ENCODE measurements at places on chromosomes 7 and 10.

DNA sequence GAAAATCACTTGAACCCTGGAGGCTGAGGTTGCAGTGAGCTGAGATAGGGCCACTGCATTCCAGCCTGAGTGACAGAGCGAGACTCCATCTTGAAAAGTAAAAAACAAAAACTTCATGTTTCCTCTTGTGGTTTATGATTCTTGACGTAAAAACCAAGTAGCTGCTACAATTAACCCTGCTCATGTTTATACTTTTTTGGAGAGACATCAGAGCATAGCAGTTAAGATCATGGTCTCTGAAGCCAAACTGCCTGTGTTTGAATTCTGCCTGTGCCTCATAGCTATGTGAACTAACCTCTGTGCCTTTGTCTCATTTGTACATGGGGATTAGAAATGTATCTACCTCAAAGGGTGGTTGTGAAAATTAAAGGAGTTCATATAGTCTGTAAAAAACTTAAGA, 27.2 kb downstream of the SUV39H2 start:
- DNase-seq = no peak

GRCh38 chr7:7323352-7323751, 141.0 kb downstream of the C1GALT1 start:
- no peak for DNase-seq

DNA sequence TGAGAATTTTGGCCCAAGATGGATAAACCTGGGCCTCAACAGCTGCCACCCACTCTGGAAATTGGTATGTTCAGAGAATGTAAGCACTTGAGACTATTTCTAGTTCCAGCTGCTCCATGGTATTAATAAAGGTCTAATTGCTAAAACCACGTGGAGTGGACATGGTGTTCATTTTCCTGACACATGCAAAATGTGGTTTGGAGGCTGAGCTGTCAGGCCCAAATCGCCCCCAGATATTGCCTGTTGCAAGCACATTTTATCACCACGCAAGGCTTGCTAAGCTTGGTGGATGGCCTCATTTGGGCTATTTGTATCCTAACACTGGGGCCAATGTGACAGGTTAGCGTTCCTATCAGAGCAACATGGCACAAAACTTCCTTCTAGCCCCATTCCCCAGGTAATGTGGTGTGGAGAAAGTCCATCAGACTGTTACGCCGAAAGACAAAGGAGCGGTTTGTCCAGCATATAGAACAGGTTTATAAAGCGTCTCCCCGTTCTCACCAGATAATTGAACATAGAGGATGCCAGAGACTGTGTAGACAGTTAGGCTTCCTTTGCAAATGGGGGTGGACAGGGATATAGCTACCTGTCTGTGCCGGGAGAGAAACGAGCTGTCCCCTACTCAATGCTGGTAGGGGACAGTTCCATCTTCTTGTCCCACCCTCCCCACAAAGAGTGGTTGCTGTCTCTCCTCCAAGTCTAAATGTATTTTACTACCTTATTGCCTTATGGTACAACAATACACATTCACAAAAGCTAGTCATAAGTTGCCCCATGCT, 78.0 kb upstream of the ANKRD1 start:
- no peak for DNase-seq

GRCh38 chr10:89502549-89502948, 32.8 kb downstream of the SLC16A12 start:
- DNase-seq = no peak

- no peak for DNase-seq
Measured at GRCh38 chr10:75532253-75532924, 101.0 kb downstream of the LRMDA start.

DNA sequence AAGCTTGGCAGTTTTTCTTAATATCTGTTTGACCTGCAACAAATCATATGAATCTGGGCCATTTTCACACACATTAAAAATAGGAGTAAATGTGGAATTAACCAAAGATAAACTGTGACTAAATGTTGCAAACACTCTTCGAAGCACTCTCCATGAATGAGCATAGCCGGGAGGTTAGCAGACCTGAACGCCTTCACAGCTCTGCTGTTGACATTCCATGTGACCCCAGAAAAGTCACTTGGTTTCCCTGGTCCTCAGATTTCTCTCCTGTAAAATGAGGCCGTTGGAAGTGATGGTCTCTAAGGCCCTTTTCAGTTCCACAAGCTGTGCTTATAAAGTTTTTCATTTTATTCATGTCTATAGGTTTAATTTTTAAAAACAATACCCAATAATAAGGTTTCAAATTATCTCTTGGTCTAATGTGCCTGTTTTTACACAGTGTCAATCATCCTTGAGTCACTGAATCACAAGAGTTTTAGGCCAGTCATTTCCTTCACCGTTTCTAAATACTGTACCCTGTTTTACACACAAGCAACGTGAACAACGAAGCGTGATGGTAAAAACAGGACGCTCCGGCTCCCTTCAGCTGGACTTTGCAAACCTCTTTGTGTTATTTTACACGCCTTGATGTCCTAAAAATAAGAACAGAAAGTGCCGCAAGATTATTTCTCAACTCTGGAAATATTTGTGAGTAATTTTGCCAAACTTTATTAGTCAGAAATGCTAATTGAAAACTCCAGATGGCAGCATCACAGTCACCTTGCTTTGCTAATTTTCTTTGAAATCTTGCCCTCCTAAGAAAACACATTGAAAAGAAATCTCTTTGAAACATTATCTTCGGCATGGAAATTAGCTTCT, 38.6 kb upstream of the MET start:
- DNase-seq = no peak

- no peak for DNase-seq
Measured at GRCh38 chr10:109894516-109894915, 28.8 kb downstream of the XPNPEP1 start.

GRCh38 chr7:127245607-127246006, 7.1 kb downstream of the GRM8 start:
- DNase-seq = no peak

- no peak for DNase-seq
Measured at GRCh38 chr7:37775921-37776320, 72.5 kb upstream of the NME8 start.

GRCh38 chr7:147765301-147765700, 825.3 kb upstream of the C7orf33 start:
- DNase-seq = no peak

DNA sequence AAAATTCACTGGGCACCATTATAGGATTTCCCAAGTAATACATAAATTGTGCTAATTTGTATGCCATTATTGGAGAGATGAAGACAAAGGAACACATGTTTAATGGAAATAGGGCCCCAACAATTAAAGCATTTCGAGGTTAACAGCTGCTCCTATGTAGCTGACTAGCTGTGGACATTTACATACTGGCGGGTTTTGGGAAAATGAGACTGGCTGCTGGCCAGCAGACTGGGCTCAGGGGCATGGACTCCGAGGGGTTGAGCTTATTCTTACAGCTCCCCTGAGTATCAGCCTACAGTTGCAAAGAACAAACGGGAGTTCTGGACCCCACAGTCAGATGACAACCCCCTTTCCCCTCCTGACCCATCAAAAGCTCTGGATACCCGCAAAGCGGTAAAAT, 91.9 kb upstream of the MYO3A start:
- no peak for DNase-seq

DNA sequence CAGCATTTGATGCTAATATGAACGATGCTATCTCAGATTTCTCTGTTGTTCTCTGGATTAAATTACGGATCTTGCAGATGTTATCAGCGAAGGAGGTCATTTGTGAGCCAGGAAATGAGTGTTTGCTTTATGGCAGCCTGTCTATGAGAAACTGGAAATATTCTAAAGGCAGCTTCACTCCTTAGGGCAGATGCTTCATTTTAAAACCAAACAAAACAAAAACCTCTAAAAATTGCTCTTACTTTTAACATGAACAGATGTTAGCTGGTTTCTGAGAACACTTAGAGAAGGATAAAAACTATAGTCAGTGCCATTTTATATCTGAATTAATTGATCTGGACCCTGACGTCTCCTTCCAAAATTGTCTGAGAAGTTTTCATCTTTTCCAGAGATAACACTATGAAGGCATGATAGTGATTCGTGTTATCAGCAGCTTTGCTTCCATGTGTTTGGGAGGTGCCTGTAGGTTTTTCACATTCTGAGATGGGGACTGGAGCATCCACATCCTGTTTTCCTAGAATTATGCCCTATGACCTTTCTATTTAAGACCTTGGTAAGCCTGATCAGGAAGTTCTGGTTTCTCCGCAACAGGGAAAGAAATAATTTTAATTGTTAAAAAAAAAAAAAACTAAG, 53.1 kb downstream of the CPED1 start:
- no peak for DNase-seq

- no peak for DNase-seq
Measured at GRCh38 chr7:127123220-127123619, 129.5 kb downstream of the GRM8 start.

DNA sequence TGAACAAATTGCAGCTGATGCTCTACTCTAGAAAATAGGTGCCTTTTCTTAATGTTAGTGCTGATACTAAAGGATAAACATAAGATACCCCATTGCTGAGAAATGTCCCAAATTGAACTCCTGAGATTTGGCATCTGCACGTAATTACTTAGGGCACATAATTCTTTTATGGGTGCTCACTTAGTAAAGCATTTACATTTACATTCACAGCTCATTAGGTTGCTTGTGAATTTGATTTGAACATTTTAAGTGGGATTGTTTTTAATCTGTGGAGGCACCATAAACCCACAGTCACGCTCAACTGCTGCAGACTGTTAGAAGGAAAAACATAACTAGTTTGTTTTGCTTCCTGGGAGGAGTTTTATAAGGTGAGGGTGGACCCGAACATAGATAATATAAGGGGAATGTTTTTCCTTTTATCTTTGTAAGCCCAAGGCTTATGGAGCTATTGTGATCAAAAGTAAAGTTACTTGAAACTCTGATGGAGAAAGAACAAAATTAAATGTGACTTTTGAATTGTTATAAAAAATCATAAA, 560.8 kb downstream of the REEP3 start:
- no peak for DNase-seq

- peak; percentile 7 for DNase-seq
Measured at GRCh38 chr10:110681023-110681681, 37.0 kb downstream of the RBM20 start.

GRCh38 chr10:129602938-129603535, 136.0 kb downstream of the MGMT start:
- DNase-seq = no peak

GRCh38 chr10:103757531-103758293, 97.7 kb downstream of the SH3PXD2A start:
- peak; percentile 43 for DNase-seq

DNA sequence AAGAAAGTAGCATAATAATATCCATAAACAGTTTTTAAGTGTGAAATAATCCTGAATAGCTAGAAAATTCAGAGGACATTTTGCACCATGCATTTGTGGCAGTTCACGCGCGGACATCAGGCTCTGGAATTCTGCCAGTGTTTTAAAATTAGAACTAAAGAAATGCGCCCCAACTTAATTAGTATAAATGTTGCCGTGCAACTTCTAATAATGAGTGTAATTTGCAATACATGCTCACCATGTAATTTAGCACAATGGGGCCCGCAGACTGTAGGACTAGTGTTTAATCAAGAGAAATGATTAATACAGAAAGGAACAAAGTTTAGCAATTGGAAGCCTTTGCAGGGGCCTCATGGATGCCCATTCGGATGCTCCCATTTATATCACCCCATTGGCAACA, 96.6 kb downstream of the PTPRE start:
- no peak for DNase-seq

DNA sequence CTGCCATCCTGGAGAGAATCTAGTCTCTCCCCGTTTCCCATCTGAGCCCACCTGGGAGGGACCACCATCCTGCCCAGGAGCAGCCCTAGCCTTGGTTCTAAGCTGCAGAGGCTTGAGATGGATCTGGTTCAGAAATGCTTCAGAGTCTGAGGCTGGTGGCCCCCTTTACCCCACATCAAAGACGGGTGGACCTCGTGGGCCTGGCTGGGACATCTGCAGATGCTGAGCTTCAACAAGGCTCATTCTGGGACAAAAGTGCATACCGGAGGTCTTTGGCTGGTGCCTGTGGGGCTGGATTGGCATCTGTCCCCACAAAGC, 4.9 kb upstream of the IRF5 start:
- DNase-seq = no peak

DNA sequence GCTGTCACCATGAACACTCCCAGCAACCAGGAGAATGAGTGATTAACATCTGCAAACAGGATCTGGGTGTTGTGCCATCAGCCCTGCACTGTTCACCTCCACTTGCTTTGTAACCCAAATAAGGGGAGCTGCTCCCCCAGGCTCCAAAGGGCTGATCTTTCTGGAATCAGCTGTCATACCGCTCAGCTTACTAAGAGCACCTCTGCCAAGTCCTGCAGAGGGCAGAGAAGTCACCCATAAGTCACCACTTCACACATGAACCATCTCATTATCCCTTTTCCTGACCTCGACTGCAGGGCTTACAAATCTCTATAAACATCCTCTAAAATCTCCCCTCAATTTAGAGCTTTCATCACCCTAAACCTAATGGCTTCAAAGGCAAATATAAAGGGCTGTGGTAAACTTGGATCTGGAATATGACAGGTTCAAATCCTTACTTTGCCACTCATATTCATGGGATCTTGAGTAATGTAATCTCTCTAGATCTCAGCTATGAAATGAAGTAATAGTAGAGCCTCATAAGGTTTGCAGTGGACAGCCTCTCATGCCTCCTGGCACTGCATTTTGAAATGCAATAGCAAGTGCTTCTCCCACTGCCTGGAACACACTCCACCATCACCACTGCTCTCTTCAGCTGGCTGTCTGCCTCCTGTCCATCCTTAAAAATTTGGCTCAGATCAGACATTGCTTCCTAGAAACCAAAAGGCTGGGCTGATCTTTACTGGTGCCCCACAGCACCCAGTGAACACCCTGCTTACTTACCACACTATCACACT, 38.8 kb downstream of the ERLIN1 start:
- DNase-seq = no peak

DNA sequence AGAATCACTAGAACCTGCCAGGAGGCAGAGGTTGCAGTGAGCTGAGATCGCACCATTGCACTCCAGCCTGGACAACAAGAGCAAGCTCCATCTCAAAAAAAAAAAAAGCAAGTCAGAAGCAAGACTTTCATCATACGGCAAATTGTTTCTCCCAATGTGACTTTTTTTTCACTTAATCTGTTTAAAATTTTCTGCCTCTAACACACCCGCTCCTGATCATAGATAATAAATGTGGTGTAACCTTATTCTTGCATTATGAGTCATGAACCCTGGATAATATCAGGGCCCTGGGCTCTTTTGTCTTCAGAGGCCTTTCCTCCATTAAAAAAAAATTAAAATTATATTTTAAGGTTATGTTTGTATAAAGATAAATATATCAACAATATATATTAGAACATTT, 111.4 kb upstream of the JCAD start:
- DNase-seq = no peak

DNA sequence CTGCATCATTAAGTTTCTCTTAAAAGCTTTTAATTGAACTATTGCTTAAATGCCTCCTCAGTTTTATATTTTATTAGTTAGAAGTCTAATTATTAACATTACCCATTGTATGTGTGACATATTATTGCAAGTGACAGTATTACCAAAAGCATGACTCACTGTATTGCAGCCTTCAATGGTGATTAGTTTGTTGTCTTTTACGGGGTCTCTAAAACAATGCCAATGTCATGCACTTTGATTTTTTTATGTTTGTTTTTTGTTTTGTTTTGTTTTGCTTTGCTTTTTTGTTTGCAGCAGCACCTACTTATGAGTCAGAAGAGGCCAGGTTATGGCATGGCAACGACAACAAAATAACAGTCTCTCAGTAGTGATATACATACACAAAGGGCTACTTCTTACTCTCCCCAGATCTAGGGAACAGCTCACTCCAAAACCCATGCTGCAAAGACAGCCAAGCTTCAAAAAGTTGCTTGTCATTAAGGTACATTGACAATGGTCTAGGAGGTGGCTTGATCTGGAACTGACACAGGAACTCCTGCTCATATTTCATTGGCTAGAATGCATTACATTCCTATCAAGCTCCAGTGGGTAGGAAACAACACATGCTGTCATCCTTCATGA, 293.7 kb upstream of the POM121L12 start:
- DNase-seq = no peak

Measured in activated CD4-positive, alpha-beta T cell treated with anti-CD3 and anti-CD28 coated beads, Interleukin-2, amount 50 U/mL, for 1 hour (primary cell).